ENCODE measurements at places on chromosomes 6 and 20. TPM values are rescaled to one million over a fixed set of nuclear protein-coding genes. Genes with fewer than 3 reads are reported as not detected.

DNA sequence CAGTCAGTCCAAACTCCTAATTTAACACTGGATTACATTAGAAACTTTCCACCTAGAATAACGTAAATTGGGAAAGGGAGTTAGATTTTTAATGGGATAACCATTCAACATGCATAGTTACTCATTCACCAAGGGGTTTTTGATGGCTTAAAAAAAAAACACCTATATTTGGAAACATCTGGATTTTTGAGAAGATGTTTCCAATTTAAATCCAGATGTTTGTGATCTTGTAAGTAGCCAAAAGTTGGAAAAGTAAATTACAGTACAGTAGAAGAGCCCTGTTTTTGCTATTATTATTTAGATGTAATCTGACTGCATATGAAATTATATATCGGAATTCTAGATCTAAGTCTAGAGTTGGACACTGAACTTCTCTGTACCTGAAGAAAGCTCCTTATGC is 478.2 kb downstream of the CD83 start:
- DNase-seq, result no peak

DNA sequence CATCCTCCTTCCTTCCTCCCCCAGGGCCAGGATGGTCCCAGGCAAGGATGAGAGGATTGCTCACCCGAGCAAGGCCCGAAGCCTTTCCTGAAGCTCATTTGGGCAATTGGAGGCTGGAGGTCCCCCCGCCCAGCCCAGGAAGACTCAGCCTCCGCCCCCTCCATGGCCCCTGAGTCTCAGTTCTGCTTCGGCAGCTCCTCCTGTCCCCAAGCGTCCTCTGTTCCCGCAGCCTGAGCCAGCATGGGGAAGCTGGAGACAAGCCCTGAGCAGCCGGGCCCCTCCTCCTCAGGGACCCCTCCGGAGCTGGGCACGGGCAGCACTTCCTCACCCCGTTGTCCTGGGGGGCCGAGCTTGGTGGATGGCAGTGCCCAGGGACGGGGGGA is 26.0 kb downstream of the SLC17A9 start:
- DNase-seq, result no peak

Gene PAK5
- 0.04 TPM for polyA plus RNA-seq

Gene RBM12
- 9.5 TPM for polyA plus RNA-seq
